ENCODE measurements at places on chromosomes 3 and 15.
A peak's percentile ranks its signal among the peaks of the same experiment; 100 is the strongest.

- peak; percentile 31 for DNase-seq
Measured at GRCh38 chr15:43390723-43391122, 19.8 kb downstream of the TUBGCP4 start.

DNA sequence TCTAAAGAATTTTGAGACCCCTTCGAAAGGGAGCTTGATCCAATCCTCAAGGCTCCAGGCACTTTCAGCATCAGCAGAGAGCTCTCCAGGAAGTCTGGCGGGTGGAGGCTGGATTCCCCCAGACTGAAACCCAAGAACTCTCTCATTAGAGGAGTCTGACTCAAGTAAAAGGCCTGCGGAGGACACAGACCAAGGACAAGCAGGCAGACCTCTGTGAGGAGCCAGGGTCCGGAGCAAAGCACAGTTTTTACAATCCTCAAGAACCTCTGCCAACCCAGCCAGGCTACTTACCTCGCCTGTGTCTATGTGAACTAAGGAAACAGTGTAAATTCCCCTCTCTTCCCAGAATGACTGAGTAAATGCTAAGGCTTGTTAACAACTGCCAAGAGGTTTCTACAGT lies 86.2 kb downstream of the FBN1 start:
- DNase-seq, result peak; percentile 63

- no peak for DNase-seq
Measured at GRCh38 chr15:89621547-89621946, 33.7 kb downstream of the KIF7 start.

GRCh38 chr3:195101001-195101583 lies 169.9 kb downstream of the XXYLT1 start:
- no peak for DNase-seq

DNA sequence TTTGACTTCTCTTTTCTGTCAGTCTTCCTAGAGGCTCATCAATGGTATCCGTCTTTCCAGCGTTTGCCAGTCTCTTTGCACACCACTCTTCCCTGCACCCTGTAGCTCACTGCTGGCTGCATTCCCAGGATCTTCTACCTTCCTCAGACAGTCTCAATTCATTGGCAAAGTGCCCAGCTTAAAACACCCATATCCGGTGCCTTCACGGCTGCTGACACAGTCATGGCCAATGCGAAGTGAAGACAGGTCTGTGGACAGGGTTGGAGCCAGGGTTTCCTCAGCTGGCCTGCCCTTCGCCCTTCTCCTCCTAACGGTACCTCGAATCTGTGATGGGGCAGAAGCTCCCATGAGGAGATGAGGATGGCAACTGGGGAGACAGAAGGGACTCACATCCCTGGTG lies 36.1 kb downstream of the PTH1R start:
- DNase-seq, result peak; percentile 83

DNA sequence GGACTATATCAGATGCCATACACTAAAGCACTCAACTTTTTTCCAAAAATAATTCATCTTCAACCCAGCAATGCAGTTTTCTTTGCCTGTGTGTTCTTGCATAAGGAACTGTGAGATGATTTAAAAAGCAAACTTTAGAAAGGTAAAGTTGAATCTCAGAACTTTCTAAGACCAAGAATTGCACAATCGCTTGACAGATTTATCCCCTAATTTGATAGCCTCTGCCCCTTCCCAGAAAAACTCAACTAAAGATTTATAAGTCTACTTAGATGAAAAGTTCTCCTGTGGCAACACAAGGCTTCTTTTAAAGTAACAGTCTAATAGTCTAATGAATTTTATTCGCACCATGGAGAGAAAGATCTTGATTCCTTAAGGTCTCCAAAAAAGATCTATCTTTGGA lies 259.3 kb downstream of the MAGI1 start:
- no peak for DNase-seq

GRCh38 chr15:99996660-99997059 lies 263.4 kb upstream of the LYSMD4 start:
- DNase-seq, result no peak

DNA sequence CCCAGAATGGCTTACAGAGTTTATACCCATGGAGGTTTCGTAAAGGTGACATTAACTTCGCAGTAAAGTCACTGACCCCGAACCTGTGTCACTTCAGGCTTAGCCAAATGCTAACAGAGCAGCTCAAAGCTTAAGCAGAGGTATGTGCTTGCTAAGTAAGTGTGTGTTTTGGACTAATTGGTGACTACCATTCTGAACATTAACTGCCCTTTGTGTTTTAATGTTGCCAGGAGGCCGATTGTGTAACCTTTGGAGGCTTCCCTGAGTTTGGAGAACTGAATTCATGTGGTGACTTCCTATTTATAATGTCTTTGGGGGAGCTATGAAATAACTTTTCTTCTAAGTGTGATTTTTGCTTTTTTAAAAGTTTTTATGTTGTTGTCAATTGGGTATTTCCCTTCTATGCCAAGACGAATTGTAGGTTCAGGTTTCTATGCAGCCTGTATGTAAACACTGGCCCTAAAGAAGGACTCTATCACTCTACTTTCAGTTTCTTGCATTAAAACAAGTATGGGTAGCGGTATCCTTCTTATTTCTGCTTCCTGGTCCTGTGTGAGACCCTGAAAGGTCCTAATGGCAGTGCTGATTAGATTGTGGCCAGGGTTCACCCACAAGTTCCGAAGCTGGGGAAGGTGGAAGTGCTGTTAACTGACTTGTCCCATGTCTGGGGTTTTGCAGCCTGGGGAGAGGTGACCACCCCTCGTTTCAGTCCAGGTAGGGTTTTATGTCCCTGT lies 86.3 kb downstream of the IGF1R start:
- DNase-seq, result no peak
